ENCODE measurements at places on chromosomes 1 and 21.

DNA sequence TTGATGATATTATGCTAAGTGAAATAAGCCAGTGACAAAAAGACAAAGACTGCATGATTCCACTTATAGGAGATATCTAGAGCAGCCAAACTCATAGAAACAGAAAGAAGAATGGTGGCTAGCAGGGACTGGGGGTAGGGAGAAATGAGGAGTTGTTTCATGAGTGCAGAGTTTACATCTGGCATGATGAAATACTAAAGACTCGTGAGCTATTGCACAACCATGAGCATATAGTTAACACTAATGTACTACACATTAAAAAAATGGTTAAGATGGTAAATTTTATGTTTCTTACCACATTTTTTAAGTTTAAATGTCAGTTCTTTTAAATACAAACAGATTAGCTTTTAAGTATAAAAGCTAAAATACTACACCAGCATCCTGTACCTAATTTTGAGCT is 57.8 kb downstream of the ESRRG start:
- no peak for DNase-seq

- peak; percentile 97 for DNase-seq
Observed at GRCh38 chr1:208791456-208791855, 547.3 kb upstream of the PLXNA2 start.

DNA sequence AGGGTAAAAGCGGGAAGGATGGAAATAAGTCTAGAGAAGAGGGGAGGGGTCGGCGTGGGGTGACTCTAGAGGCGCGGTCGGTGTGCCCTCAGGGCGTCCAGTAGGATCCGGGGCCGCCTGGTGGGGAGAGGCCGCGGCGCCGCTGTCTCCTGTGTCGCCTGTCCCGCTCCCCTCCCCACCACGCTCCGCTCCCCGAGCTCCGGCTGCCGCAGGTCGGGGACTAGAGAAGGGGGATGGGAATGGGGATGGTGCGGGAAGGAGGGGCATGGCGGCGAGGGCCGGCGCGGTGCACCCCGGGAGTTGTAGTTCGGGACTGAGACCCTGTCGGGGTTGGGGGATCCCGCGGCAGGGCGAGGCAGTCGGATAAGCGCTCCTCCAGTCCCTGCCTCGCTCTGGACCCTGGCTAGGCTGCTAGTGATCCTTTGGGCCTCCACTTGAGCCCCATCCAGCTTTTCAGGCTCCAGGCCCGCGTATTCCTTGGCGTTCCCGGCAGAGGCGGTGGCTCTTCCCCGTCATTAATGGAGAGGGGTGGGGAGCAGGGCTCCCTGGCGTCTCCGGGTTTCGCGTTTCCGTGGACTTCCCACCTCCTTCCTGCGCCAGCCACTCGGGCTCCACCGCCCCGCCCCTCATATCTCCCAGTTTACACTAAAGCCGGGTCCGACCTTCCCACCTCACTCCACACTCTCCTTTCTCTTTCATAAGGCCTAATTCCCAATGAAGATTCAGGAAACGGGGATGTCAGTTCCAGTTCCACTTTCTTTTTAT is at the start of gene ENTREP3:
Gene ENTREP3 (minus strand): TSS at position 241 of the 765 bp plus-strand sequence. CDS start 606 bp downstream, outside the sequence.
- peak; percentile 86 for DNase-seq

GRCh38 chr1:85074365-85074964 is 26.2 kb upstream of the MCOLN3 start:
- no peak for DNase-seq

- DNase-seq: peak; percentile 80
Observed at GRCh38 chr1:228141226-228142044, 1.4 kb downstream of the GUK1 start.

GRCh38 chr1:156924478-156925153 is 4.2 kb downstream of the LRRC71 start:
- DNase-seq: no peak
